NCI-H2081 treated with DMSO at 0.1 percent for 48 hours (cell line): ENCODE measurements at places on chromosomes 4 and X.

DNA sequence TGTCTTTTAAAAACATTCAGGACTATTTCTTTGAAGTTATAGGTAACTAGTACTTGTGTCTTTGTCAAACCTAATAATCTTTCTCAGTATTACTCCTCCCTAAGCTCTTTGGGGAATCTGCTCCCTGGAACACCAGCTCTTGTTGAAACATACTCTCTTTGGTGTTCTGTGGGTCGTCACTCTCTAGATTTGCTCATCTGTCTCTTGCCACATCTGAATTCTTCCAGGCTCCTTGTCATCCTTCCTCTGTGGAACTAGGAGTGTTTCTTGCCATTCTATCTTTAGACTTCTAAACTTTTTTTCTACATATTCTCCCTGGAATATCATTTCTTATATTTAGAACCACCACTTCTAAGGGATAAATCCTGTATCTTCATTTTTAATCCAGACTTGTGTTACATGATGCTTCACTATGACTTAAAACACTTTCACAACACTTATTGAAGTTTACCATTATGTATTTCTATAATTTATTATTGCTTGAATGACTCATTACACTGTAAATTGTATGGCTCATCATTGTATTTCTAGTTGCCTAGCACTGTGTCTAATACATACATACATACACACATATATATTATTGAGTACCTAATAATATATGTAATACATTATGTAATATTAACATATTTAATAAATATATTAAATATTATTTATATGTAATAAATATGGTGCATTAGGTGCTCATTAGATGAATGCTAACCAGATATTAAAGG lies 186.1 kb downstream of the TMA16 start:
- no peak for DNase-seq

DNA sequence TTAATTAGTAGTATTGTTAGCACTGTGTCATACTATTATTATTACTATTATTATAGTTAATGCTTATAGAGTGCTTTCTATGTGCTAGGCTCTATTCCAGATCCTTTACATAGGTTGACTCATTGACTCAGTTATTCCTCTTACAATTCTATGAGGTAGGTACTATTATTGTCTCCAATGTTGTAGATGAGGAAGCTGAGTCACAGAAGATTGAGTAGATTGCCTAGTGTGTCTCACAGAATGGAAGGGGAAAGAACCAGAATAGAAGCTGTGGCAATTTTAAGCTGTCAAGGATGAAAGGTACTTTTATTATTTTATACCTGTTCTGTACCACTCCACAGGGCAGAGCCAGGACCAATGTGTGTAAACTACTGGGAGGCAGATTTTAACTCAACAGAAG lies 1.9 kb upstream of the TCEAL1 start:
- no peak for DNase-seq

DNA sequence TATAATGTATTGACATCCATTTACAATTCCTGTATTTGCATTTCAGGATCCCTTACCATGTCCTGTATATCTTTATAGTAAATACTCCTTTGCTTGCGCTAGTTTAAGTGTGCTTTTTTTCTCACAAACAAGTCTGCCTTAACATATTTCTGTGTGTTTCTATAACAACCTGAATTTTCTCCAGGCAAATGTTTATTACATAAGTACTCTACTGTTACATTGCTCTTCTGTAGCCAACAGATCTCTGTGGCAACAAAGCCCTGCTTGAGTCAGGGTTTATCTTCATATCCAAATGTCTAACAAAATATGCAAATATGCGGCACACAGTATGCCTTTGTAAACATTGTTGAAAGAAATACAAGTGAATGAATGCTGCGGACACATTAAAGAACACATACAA lies 625.5 kb downstream of the TLL1 start:
- no peak for DNase-seq

- DNase-seq: no peak
Observed at GRCh38 chr4:81604683-81605218, 133.0 kb upstream of the RASGEF1B start.

GRCh38 chr4:16157609-16158503 lies 68.4 kb downstream of the TAPT1 start:
- no peak for DNase-seq

- DNase-seq: no peak
Observed at GRCh38 chr4:5719350-5720055, 8.5 kb downstream of the EVC start.

DNA sequence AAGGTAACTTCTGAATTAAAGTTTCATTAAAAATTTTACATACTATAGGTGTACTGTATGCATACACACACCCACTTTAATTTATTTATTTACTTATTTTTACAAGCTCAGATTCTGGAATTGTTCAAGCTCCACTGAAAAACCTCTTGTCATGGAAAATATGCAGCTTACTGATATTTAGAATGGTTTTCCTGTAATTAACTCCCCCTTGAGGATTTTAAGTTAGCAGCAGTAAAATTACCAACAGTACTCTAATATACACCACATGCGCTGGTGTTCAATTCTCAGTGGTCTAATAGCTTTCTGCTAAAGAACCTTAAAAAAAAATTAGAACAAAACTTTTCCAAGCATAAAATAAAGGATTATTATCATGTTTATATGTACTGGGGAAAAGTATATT lies 12.0 kb downstream of the MAB21L2 start:
- DNase-seq: no peak
